T-helper 22 cell (primary cell): ENCODE measurements at places on chromosomes 11 and 22.

DNA sequence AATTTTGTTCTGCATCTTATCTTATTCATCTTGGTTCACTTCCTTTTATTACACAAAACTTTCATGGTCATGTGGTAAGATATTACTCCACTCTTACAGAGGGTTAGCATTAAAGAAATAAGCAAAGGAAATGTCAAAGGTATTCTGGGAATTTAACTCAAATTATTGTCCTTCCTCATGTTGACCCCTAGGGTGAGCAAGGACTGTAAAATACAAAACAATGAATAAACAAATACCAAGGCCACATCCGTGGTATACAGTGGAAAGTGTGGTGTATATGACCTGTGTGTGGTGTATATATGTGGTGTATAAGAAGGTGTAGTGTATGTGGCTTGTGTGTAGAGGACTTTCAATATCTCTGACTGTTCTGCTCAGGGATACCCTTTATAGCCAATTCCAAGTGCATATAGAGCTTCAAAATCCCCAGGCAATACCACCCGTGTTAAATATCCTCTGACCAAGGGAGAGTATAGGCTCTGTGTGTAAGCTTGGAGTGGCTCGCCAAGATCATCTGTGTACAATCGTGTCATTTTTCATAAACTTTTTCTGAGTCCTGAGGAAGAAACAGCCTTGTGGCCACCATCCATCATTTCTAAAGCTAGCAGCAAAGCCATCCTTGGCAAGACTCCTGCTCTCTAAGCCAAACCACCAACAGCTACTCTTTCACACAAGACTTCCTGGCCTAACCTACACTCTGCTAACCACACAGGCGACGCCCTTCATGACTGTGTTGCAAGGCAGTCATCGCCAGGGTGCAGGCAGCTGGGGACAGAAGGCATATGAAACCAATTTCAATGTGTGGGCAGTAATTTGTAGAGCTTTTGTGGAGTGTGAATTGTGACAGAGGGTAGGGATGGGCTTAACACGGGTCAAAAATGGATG, 548.0 kb downstream of the ETS1 start:
- DNase-seq = peak; percentile 70

DNA sequence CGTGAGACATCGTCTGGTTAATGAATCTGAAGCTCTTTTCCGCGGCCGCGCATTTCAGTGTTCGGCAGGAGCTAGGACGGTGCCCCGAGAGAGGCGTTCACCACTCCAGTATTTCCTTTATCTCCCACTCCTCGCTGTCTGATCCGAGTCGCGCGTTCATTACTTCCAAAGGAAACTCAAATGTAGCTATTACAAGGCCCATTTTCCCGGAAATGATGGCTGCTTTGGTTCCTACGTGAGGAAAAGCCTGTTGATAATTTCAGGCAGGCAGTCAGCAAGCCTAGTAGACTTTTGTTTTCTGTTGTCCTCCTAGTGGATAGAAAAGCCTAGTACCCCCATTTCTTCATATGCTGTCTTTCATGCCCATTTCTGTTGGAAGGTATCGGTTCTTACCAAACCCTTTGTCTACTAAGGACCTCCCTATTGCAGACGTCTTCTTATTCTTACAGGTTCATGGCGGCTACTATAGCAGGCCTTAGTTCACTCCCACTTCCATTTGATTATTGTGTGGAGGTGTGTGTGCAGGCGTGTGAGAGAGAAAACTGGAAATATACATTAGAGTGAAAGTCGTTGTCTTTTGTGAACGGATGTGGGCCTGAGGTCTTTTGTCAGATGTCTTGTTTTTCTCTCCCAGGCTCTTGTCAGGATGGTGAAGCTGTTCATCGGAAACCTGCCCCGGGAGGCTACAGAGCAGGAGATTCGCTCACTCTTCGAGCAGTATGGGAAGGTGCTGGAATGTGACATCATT, 737 bp downstream of the RBM4 start:
- no peak for DNase-seq

DNA sequence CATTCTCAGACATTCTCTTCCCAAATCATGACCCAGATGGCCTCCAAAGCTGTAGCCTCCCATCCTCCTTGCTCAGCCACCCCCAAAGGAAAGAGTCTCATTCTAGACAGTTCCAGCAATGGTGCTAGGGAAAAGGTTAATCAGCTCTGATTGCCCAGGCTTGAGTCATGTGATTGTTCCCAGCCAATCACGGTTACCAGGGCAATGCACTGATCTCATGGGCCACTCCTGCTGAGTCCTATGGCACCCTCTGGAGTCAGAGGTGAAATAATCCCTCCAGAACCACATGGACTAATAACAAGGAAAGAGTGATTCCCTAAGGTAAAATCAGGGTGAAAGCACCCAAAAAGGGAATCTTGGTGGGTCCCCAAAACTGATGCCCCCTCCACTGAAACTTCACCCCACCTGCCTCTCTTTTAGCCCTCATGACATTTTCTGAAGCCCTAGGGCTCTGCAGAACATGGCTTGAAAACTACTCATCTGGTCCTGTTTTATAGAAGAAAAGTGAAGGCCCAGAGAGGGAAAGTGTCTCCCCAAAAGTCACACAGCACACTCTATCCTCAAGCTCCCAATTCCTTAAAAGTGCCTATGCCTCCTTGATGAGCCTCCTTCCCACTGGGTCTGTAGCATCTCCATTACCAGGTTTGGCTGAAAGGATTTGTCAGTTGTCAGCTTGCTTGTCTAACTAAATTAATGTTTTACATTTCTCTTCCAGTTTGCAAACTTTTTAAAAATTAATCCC, 203.7 kb downstream of the MN1 start:
- DNase-seq = no peak

- DNase-seq = no peak
Observed at GRCh38 chr11:98423933-98424332, 596.8 kb upstream of the CNTN5 start.

- peak; percentile 42 for DNase-seq
Observed at GRCh38 chr22:50326956-50327710, at the start of gene DENND6B. DENND6B (minus strand) TSS chr22:50327012; CDS start chr22:50326988, 24 bp downstream.
